ENCODE measurements at places on chromosomes 1 and 21.

GRCh38 chr1:32883338-32884031, 2.8 kb upstream of the HPCA start:
- no peak for DNase-seq

- DNase-seq: no peak
Observed at GRCh38 chr1:62772607-62773295, 11.2 kb upstream of the ATG4C start.

- no peak for DNase-seq
Observed at GRCh38 chr21:45064618-45065399, 9.6 kb upstream of the ADARB1 start.

DNA sequence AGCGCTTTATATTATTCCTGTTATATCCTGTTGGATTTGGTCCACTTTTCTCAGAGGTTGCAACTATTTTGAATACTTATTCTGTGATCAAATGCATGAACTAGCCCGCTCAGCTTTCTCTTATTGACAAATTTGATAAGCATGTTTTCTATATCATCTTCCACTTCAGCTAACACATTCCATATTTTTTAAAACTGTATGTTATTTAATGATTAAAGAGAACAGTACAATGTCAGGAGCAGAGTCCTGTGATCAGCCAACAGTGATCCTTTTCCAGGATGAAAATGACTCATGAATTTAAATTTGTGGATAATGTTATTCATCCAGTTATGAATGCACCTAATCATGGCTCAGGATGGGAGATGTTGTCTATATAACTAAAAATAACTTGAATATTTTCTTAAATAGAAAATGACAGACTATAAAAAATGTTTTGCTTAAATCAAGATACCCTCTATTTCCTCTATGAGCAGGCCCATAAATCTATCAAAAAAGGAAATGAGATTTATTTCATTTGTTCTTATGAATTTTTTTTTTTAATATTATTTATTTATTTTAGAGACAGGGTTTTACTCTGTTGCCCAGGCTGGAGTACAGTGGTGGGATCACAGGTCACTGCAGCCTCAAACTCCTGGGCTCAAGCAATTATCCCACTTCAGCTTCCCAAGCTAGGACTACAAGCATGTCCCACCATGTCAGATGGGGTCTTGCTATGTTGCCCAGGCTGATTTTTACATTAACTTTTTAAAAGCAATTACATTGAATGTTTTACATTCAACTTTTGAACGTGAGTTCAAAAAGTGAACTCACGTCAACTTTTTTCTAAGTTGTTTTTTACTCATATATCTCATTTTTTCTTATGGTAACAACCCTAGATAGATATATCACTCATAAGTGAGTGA, 12.5 kb downstream of the BPNT1 start:
- DNase-seq: no peak

DNA sequence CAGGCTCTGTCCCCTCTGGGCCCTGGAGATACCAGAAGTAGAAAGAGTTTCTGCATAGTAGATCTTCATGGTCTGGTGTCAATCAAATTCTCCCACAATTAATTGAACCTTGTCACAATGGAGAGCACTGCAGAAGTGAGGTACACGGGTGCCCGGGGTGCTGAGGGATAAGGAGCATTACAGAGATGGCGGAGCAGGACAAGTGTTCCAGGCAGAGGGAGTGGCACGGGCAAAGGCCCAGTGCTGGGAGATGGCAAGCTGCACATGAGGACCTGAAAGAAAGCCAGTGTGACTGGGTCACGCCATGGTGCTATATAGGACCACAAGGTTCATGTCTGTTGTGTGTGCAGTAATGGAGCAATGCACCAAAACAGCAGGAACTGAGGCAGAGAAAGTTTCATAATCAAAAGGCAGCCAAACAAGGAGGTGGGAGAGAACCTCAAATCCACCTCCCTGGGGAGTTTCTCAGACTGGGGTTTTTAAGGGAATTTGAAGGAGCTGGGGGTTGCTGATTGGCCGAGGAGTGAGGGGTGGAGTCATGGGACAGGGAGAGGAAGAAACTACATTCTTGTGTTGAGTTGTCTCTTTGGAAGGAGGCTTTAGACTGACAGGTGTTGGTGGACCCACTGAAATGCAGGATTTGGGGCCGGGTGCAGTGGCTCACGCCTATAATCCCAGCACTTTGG, 27.7 kb downstream of the ACOT11 start:
- no peak for DNase-seq

DNA sequence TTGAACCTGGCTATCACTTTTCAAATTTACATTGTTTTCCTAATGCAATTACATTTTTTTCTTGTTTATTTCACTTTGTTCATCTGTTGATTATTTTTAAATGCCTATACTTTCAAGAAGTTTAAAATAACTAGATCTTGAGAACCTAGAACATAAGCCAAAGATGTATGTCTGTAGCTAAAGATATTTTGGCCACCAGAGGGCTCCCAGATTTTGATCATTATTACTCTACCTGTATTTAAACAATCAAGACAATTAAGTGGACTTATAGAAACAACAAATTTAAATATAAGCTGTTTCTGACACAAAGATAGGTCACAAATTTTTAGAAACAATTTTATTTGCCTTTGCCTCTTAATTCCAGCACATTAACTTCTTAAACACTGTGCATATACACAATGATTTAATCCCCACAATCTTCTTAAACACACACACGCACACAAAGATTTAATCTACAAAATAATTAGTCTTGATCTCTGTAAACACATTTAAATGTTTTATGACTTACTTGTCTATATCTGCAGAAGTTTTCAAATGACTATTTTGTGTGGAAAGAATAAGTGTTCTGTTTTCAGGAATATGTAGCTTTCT, 380.0 kb downstream of the DSCAM start:
- DNase-seq: no peak

- DNase-seq: no peak
Observed at GRCh38 chr1:15154480-15155036, 1.0 kb downstream of the TMEM51 start.

GRCh38 chr21:42575111-42575510, 61.5 kb downstream of the SLC37A1 start:
- DNase-seq: no peak

- DNase-seq: no peak
Observed at GRCh38 chr1:205004351-205004750, 38.7 kb upstream of the CNTN2 start.

- DNase-seq: peak; percentile 16
Observed at GRCh38 chr1:206469411-206469932, 804 bp upstream of the IKBKE start.

DNA sequence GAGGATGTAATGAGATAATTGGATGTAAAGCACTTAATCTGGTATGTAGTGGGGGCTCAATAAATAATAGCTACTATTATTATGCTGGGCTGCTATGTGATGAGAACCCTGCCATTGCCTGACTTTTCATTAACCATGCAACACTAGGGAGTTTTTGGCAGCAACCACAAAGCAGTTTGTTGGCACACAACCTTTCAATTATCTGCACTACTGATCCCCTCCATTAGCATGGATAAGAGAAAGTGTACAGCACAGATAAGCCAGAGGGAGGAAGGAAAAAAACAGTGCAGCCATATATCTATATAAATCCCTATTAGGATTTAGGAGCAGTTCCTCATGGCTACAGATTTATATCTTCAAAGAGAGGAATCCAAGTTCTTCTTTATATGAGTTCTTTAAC, 498.5 kb downstream of the NUF2 start:
- no peak for DNase-seq

GRCh38 chr1:68347415-68347814, 102.3 kb downstream of the RPE65 start:
- peak; percentile 55 for DNase-seq

- DNase-seq: no peak
Observed at GRCh38 chr1:58726581-58726980, 26.7 kb upstream of the MYSM1 start.

GRCh38 chr21:39107739-39108138, 75.5 kb downstream of the PSMG1 start:
- DNase-seq: no peak

- DNase-seq: no peak
Observed at GRCh38 chr1:47684964-47685762, 247.3 kb downstream of the FOXD2 start.

DNA sequence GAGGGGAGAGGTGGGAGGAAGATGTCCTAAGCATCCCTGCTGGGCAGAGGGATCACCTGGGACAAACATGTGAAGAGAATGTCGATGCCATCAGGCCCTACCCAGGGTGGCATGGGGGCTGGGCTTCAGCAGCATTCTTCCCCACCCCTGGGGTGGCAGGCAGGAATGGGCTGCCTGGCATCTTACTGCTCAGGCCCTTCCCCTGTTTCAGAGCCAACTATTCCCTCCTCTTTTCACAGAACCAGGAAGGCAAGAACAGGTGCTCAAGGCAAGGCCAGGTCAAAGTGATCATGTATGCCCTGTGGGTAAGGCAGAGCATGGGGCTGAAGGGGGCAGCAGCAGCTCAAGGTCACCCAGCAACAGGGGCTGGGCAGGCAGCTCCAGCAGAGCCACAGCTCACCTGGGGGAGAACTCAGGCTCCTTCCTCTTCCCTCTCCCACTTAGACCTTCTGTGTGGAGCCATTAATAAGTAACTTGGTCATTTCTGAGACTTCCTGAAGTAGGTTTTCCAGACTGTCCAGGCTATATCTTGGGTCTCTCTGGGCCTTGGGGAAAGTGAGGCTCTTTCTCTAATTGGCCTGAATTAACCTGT, 56.4 kb downstream of the ELK4 start:
- no peak for DNase-seq

GRCh38 chr21:45091550-45092322, 17.4 kb downstream of the ADARB1 start:
- no peak for DNase-seq

DNA sequence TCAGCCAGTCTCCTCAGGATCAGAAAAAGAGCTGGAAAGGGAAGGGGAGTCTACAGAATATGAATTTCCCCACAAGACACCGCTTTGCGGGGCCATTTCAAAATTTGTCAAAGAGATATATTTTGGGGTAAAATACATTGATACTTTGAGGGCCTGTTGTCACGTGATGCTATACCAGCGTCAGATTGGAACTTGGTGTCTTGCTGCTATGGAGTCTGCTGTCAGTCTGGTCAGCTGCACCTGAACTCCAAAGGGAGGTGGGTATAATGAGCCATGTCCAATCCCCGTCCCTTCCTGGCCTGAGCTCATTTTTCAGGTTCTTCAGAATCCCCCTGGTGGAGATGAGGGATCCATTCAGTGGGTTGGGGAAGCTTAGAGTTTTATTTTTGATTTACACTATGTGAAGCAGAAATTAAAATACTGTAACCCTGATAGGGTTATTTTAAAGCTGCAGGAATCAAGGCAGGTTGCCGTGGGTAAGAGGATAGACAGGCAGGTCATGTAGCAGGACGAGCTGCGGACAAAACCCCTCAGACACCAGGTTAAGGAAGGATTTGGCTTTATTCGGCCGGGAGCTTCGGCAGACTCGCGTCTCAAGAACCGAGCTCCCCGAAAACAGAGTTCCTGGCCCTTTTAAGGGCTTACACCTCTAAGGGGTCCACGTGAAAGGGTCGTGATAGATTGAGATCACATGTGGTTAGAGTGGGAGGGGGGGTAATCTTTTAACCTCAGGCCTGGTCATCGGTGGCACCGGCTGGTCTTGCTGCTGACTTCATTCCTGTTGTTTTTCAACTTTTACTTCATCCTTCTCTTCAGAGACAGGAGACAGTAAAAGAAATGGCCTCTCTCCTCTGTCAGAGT, 2.2 kb upstream of the POFUT2 start:
- DNase-seq: no peak

DNA sequence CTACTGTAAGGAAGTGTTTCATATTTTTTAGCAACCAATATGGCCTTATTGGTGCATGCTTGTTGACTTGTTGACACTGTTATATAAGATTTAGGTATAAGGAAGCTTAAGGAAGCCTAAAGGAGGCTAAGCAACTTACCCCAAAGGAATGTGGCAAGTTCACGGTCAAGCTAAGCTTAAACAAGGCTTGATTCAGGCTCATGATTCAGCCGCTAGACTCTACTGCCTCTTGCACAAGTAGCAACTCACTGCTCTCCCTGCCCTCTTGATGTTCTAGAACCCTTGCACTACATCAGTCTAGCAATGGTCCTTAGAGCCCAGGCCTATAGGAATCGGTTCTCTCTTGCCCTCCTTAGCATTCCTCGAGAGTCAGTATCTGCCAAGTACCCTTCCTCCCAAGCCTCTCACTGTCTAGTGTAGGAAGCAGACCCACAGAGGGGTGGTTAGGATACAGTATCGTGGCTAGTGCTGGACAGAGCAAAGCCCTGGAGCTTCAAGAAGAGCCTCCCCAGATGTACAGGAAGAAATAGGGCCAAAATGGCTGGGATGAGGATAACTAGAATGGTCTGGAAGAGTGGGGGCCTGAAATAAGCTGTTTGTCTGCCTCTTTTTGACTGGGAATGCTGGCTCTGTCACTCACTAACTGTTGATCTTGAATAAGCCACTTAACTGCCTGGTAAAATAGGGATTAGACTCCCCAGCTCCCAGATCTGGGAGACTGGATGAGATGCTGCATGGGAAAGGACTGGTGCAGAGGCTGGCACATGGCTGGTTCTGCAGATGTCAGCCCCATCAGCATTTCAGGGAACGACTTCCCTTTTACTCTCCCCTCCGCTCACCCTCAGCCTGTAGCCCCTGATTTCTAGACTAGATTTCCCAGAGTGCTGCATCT, 122.2 kb downstream of the NAV1 start:
- DNase-seq: no peak

GRCh38 chr1:217861658-217862057, 230.5 kb downstream of the SPATA17 start:
- no peak for DNase-seq

GRCh38 chr1:40495315-40495903, 13.2 kb upstream of the EXO5 start:
- no peak for DNase-seq

GRCh38 chr1:208203127-208203847, 40.9 kb downstream of the PLXNA2 start:
- no peak for DNase-seq

- no peak for DNase-seq
Observed at GRCh38 chr1:172874950-172875349, 175.8 kb downstream of the TNFSF18 start.

DNA sequence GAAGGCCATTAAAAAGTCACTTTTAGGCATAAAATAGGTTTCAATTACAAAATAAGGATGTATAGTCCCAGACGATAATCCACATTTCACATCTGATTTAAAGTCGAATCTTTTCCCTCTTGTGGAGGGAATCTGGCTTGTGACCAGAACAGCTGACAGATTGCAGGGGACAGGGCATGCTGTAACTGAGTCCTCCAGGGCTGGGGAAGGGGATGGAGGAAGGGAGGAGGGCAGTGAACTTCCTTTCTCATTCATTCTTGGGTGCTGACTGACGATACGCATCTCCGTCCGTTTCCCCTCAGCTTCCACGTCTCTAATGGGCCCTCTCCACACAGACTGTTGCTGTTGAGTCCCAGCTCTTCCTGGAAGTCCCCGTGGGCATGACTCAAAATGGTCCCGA, 108.1 kb upstream of the CSF3R start:
- no peak for DNase-seq

DNA sequence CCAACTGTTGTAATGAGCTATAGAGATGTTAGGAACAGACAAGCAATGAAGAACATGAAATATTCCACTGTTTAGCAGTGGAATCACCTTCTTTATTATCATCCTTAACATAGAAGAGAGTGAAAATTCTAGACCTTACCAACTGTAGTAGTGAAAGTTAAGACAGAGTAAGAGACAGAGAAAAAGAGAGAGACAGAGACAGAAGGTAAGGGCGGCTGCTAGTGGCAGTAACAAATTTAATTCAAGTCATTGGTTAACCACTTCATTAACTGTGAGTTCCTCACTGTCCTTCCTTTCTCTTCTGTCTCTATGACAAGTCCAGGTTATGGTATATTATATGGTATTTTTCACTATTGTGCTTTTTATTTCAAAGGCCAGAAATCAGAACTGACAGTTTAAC, 355.7 kb upstream of the ESRRG start:
- DNase-seq: no peak
